Stimulated activated CD4-positive, alpha-beta T cell treated with anti-CD3 and anti-CD28 coated beads, TNF-alpha, amount 100 ng/mL, for 24 hours (primary cell): ENCODE measurements at places on chromosomes 1 and 21.

- no peak for DNase-seq
These were observed 2.4 kb upstream of the IFNLR1 start for GRCh38 chr1:24189528-24189927.

GRCh38 chr1:104868794-104869193 lies 1119.1 kb downstream of the AMY1C start:
- no peak for DNase-seq

- no peak for DNase-seq
These were observed 3.5 kb upstream of the TSPAN1 start for GRCh38 chr1:46171351-46171750.

- DNase-seq, result no peak
These were observed 9.1 kb upstream of the TBX15 start for GRCh38 chr1:118997225-118997624.

- no peak for DNase-seq
These were observed 22.0 kb downstream of the FOXO6 start for GRCh38 chr1:41383094-41383852.

GRCh38 chr1:167460836-167461235 lies 57.5 kb downstream of the CD247 start:
- peak; percentile 33 for DNase-seq

DNA sequence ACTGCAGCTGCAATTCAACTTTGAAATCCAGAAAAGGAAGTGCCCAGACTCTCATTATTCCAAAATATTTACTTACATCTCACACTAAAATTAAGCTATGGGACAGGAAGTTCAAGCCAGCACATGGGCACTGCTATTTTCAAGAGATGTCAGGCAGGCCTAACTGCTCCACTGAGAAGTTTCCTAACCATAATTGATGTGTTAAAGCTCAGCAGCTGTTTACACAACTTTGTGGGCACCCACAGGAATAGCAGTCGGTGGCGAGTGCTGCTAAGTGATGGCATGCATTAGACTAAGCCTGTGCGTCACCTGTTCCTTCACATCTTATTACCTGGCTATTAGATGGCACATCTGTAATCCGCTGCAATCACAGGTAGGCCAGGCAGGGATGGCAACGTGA lies 303.3 kb upstream of the DAB1 start:
- DNase-seq, result no peak

DNA sequence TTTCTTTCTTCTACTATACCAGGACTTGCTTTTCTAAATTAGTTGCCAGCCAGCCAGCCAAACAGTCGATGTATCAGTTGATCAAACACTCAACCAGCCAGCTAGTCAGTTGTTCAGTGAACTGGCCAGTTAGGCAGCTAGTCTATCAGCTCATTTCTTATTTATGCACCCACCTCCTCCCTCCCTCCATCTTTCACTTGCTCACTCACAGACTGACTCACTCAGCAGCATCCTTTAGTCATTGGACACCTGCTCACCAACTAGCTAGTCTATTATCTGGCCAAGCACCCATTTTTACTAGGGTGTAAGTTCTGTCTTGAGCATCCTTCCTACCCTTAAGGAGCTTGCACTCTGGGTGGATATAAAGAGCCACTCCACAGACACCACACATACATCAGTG lies 5.9 kb upstream of the SPRR4 start:
- no peak for DNase-seq
